ENCODE measurements at places on chromosomes 6 and 20.

- DNase-seq, result no peak
Observed at GRCh38 chr20:44832724-44833123, 22.4 kb upstream of the RIMS4 start.

- no peak for DNase-seq
Observed at GRCh38 chr6:158596861-158597260, 37.0 kb downstream of the TMEM181 start.

DNA sequence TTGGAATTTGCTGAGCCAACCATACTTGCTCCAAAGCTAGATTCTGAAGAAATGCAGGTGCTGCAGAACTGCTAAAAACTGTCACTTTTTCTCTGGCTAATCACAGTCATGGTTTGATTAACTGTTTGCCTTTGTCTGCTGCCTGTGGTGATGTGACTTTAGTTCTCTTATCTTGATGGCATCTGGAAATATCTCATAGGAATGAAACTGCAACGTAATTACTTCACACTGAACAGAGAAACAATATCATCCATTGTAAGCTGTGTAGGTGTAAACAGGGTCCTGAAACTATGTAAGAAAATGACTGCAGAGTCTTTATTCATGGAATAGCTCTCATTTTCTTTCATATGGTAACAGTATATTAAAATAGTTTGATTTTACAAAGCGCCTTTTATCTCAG lies 721.9 kb upstream of the HS3ST5 start:
- no peak for DNase-seq

DNA sequence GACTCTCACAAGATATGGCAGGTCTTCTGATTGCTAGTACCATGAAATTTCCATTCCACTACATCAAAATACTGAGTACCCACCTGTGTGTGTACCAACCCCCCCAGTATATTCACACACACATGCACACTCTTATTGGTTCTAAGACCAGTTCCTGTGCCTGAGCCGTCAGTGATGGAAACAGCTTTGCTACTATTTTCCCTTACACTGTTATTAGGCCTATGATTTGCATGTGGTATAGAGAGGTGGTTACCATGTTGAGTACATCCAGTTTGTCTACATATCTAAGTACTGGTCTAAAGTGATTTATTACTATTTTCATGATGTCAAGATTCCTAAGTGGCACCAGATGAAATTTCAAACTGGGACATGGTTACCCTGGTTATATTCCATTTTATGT lies 459.9 kb downstream of the BCKDHB start:
- no peak for DNase-seq

DNA sequence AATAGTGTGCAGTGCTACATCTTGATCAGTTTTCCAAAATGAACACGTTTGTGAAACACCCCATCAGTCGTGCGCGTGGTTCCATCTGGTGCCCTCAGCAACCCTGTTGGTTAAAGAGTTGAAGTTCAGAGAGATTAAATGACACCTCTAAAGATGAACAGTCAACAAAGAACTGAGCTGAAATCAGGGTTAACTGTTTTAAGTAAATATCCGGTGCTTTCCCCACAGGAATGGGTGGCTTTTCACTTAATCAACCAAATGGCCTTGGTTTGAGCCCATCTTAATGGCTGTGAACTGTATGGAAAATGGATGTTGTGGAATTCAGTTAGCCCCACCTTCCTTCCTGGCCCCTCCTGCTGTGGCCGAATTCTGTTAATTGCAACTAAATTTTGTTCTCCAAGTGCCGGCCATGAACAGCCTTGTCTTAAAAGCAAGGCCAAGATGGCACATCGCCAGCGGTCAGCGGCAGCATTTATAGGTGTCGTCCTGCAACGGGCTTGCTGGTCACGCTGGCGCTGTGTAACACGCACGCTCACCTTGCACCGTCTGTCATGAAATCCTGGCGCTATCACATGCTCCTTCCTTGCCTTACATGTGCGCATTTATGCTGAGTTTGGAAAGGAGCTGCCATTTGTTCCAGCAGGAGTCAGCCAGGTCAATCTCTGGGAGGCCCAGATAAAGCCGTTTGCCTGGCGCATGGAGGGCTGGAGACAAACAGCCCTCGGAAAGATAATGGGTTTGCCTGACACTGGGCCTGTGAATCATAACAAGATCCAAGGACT lies 164.5 kb downstream of the ERMARD start:
- DNase-seq, result no peak

DNA sequence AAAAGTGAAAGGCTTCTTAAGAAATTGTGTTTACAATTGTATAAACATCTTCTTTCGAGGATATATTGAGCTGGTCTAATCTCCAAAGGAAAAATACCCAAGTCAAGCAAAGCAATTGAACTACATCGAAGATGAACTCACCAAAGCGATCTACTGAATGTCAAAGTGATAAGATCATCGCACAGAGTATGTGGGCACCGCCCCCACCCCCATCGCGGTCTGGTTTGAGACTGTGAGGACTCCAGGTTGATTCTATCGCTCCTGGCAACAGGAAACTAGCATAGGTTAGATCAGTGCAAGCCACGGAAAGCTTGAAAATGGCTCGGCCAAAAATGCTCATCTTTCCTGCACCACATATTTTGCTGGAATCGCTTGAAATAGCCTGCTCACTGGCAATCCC lies 133.2 kb upstream of the RPS6KA2 start:
- DNase-seq, result no peak

DNA sequence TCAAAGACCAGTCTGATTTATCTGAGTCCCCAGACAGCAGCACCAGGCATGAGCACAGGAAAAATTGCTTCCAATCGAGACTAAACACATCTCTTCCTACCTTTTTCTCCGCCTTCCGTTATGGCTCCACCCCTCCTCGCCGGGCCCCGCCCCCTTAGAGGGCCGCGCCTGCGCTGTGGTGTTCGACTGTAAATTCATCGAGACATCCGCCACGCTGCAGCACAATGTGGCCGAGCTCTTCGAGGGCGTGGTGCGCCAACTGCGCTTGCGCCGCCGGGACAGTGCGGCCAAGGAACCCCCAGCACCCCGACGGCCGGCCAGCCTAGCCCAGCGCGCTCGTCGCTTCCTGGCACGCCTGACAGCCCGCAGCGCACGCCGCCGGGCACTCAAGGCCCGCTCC lies 8.9 kb downstream of the REM1 start:
- no peak for DNase-seq

DNA sequence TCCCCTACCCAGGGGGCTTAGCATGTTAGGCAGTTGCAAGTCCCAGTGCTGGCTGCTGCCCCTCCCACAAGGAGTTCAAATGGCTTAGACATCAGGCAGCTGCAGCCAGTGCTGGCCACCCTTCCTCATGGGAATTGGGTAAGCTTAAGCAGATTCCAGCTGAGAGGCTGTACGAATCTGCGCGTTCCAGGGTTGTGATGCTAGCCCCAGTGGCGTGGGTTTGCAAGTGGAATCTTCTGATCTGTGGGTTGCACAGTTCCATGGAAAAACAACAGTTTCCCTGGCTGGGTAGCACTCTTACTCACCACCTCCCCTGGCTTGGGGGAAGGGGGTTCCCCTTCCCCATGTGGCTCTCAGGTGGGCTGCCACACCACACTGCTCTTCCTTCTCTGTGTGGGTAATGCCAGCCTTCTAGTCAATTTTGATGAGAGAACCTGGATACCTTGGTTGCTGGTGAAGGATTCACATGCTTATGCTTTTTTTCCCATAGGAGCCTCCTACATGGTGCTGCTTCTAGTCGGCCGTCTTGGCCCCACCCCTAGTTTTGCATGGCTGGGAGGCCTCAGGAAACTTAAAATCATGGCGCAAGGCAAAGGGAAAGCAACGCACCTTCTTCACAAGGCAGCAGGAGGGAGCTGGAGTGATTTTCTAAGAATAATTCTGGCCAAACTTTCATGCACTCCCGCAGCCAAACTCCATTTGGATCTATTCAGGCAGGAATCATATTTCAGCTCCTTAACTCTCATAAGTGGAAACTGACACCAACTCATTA lies 13.0 kb downstream of the DYNLT2 start:
- no peak for DNase-seq

DNA sequence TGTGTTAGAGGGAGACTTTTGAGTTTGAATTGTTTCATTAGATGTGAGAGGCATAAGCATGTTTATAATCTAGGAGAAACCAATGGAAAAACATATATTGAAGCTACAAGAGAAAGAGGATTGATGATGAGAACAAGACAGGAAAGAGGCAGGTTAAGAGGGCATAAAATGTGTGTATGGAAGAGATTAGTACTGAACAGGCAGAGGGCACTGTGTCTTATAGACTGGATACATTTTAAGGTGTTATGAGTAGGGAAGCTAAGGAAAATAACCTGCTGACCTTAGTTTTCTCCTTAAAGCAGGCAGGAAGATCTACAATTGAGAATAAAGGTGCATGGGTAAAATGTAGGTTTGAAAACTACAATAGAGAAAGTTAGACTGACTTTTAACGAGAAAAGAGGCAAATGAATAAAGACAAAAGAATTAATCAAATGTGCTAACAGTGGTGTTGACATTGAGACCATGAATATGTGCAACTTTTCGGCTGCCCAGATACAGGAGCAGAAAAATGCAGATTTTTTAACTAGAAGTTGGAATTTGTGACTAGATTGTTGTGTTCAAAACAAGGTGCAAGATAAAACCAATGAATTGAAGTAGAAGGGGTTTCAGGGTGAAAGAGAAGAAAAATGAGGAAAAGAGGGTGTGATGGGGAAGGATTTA lies 846.3 kb downstream of the HACE1 start:
- no peak for DNase-seq

DNA sequence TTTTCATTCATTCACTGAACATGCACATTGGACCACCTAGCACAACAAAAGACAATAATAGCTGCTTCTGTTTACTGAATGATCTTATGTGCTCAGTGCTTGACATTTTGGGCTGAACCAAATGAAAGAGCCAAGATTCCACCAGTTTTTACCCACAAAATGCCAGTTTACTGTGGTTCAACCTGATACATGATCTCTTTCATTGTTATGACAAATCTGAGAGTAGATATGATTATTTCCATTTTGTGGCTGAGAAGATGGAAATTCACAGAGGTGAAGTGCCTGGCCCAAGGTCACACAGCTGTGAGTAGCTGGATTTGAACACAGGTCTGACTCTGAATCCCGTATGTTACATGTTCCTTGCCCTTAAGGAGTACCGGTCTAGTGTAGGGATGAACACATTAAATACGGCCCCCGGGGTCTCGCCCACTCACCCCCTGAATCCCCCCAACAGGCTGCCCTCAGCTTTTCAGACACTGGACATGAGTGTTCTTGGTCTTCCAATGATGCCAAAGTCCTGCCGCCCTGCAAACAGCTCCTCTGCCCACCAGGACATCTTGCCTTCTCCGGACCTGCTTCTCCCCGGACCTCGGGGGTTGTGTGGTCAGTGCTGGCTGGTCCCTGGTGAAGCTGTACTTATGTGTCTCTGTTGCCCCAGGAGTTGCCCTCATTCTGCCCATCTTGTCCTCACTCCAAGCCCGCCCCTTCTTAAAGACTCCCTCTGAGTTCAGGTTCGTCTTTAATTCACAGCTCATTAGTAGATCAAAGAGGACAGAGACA lies 58.6 kb upstream of the SLC32A1 start:
- no peak for DNase-seq

DNA sequence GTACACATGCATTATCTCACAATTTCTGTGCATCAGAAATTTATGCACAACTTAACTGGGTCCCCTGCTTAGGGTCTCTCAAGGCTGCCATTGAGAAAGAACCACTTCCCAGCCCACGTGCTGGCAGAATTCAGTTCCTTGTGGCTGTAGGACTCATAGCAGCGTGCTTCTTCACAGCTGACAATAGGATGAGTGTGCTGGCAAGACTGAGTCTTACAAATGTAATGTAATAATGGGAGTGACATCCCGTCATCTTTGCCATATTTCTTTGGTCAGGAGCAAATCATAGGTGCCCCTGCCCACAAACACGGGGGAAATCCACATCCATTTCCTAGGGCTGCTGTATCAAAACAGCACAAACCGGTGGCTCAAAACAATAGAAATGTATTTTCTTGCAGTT lies 77.4 kb downstream of the FIG4 start:
- no peak for DNase-seq

DNA sequence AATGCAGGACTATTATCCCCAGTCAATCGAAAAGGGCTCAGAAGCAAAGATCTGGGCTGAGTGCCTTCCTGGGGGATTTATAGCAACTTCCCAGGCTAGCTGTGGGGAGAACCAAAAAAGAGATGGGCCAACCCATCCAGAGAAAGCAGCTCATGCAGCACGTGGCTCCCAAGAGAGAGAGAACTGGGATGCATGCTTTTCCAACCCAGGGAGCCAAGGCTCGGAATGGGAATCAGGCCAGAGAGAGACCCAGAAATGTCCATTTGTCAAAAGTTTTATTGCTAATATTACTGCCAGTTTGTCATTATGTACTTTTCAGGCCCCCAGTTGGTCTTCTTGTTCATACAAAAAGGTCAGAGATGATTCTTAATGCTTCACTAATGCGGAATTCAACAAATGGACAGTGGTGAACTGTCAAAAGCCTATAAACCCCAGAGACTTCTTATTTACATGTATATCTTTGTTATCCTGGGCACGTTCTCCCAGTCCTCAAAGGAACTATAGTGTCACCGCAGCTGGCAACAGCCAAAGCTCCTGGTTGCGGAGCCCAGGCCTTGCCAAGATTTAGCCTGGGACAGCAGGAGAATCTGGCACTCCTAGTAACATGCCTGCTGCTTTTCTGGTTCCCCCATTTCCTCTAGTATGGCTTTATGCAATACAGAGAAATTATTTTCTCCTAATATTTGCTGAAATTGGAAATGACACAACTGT lies 139.1 kb upstream of the POU3F2 start:
- no peak for DNase-seq

- DNase-seq, result no peak
Observed at GRCh38 chr6:16698162-16698533, 63.1 kb downstream of the ATXN1 start.

- no peak for DNase-seq
Observed at GRCh38 chr20:32163951-32164350, 43.6 kb downstream of the PLAGL2 start.

- no peak for DNase-seq
Observed at GRCh38 chr6:33673851-33674250, 37.6 kb downstream of the UQCC2 start.

- no peak for DNase-seq
Observed at GRCh38 chr6:150527100-150527499, 72.6 kb upstream of the PLEKHG1 start.

DNA sequence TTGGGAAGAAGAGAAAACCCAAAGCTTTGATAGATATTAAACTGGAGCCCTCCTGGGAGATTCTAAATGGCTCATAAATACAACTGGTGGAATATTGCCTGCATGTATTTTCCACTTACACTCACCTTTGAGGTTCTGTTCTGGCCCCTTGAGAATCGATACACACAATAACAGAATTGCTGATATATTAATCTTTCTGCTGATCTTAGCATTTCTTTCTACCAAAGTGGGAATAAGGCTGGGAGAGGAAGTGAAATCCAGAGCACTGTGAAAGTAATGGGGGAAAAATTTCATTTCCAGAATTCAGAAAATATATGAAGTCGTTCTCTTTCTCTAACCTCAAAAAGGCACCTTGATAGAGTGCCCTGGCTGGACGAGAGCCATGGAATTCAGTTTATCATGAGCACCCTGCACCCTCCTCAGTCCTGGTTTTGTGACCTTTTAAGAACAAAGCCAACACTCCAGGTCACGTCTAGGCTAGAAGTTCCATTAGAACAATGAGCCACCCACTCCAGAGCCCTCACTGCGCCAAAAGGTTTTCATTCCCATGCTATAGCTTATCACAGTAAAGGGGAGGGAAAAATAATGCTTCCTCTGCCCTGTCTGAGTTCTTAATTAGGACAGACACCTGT lies 244.5 kb downstream of the CD83 start:
- no peak for DNase-seq

GRCh38 chr6:134196568-134197193 lies 121.2 kb downstream of the SGK1 start:
- no peak for DNase-seq
